ENCODE measurements at places on chromosomes 16 and 17.

GRCh38 chr17:64662774-64663367 is 764 bp upstream of the SMURF2 start:
- no peak for DNase-seq

- peak; percentile 28 for DNase-seq
Measured at GRCh38 chr16:31177136-31177535, 2.8 kb upstream of the FUS start.

- DNase-seq: no peak
Measured at GRCh38 chr16:6510261-6510660, 822.4 kb upstream of the RBFOX1 start.

- DNase-seq: no peak
Measured at GRCh38 chr16:30747331-30747730, 894 bp upstream of the PHKG2 start.

DNA sequence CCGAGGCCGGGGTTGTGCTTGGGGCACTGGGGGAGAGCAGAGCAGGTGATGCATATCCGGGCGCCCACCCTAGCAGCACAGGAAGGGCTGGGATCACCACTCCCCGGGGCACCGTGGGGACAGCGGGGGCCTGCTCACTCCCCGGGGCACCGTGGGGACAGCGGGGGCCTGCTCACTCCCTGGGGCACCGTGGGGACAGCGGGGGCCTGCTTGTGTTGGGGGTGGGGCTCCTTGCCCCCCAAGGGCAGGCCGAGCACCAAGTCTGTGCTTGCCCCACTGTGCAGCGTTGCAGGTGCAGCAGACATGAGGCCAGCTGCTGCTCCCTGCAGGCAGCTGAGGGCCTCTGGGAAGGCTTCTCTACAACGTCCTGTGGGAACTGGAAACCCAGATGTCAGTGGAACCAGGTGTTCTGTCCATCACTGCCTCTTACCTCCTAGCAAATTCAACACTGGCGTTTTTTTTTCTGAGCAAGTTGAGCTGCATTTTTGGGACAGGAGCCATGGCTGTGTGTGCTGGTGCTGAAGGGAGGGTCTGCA is 25.0 kb upstream of the ZNF750 start:
- no peak for DNase-seq

- DNase-seq: peak; percentile 27
Measured at GRCh38 chr17:49327835-49328784, 33.9 kb downstream of the ZNF652 start.

DNA sequence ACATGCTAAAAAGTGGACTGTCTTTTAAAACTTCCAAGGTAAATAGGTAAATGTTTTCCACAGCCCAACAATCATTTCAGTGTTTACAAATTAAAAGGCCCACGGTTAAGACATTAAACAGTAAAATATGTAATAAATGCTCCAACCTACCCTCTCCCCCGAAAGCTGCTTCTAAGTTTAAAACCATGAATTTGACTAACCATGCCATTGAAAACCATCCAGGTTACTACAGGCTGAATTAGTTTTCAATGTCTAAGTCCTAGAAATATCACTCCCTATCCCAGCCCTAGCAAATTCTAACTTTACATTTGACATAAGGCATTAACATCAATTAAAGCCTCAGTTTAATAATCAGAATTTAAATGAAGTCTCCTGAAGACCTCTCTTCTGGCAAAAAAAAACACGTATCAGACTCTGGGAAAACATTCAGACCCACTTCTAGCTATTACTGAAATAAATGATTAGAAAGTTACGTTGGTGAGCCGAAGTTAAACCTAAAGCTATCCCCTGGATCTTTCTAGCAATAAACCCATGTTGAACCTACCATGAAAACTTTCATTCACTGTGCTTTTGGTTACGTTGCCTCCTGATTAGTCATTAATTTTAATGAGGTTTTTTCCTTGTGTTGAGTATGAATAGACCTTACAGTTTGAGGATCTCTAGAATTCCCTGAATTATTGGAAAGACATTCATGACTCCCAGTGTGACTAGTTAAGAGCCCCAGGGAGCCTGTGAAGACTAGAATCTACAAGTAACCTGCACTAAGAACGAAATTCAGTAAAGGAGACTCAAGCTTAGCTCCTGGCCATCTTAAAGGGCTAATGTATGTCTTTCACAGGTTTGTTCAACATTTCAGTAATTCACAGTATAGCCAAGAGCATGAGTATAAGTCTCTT is 1.7 kb upstream of the POLG2 start:
- DNase-seq: no peak

- DNase-seq: no peak
Measured at GRCh38 chr16:60815033-60815432, 1221.2 kb downstream of the CDH8 start.

DNA sequence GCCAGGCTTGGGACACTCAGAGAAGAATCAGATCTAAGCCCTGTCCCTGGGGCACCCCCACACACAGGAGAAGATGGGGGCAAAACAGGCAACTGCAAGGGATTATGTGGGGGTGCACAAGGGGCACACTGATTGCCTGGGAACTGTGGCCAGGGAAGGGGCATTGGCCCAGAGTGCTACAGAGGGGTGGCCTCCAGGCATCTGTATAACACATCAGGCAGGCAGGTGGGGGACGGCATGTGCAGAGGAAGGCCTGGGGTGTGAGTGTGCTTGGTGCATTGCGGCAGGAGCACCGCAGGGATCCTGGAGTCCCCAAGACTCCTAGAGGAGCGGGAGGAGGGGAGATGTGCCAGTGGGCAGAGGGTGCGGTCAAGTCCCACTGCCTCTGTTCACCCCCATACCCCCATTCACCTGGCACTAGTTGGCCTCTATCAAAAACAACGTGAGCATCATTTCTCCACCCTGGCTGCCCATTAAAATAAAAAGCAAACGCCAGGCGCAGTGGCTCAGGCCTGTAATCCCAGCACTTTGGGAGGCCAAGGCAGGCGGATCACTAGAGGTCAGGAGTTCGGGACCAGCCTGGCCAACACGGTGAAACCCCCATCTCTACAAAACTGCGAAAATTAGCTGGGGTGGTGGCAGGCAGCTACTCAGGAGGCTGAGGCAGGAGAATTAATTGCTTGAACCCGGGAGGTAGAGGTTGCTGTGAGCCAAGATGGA is 41.5 kb downstream of the C16orf82 start:
- DNase-seq: no peak

GRCh38 chr17:37740915-37741314 is 3.9 kb downstream of the HNF1B start:
- no peak for DNase-seq

- DNase-seq: no peak
Measured at GRCh38 chr17:47857551-47858455, 6.8 kb upstream of the SP6 start.
